ENCODE measurements at places on chromosomes 2 and 18. TPM values are rescaled to one million over a fixed set of nuclear protein-coding genes. Genes with fewer than 3 reads are reported as not detected.

GRCh38 chr2:127155947-127156346 is 49.0 kb upstream of the BIN1 start:
- DNase-seq: no peak

DNA sequence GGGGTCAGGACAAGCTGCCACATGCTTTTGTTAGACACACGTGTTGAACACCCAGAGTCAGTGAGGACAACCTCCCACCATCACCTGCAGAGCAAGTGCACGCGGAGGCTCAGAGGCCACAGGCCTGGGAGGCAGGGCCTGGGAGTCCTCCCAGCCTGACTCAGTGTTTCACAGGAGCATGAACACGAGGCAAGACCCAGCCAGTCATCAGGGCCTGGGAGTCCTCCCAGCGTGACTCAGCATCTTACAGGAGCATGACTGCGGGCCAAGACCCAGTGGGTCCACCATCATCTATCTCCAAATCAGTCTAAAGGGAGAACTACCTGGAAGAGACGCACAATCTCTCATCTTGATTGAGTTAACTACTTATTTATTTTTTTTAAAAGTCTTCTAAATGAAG is 112.6 kb upstream of the PXDN start:
- no peak for DNase-seq

DNA sequence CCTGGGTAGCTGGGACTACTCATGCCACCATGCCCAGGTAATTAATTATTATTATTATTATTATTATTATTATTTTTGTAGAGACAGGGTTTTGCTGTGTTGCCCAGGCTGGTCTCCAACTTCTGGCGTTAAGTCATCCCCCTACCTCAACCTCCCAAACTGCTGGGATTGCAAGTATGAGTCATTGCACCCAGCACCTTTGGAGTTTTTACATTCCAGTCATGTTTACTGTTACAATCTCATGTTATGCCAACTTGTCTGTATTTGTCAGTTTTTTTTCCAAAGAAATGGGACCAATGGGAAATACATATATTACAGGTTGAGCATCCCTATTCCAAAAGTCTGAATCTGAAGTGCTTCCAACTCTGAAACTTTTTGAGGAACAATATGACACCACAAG is 903.8 kb downstream of the SLC4A3 start:
- DNase-seq: no peak

DNA sequence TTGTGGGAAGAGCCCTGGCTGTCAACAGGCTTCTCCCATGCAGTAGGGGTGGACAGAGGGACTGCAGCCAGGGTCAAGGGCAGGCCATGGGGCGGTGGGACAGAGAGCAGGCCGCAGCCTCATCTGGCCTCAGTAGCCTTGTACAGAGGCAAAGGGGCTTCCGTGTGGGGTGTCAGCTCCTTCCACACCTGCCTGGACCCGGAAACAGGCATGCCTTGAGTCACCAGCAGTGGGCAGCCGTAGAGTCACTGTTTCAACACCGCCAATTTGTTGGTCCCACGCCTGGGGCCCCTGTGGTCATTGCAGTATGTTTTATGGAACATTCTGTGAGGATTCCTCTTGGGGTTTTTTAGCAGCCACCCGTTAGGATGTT is 173.0 kb downstream of the SMAD7 start:
- no peak for DNase-seq

DNA sequence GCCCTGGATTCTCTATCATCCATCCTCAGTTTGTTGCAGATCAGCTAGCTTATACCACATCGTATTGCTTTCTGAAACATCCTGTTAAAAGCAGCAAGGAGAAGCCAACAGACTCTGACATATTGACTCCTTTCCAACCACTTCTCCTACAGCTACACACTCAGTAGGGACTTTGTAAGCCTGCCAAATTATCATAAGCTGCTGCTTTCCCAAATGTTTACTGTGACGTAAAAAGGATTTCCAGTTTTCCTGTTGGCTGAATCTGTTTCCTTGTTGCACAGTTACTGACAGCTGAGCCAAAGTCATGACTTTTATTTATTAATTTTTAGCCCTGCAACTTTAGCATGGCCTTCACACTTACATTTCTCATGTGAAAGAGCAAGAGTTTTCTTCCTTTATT is 294.3 kb downstream of the KCNJ3 start:
- DNase-seq: no peak

DNA sequence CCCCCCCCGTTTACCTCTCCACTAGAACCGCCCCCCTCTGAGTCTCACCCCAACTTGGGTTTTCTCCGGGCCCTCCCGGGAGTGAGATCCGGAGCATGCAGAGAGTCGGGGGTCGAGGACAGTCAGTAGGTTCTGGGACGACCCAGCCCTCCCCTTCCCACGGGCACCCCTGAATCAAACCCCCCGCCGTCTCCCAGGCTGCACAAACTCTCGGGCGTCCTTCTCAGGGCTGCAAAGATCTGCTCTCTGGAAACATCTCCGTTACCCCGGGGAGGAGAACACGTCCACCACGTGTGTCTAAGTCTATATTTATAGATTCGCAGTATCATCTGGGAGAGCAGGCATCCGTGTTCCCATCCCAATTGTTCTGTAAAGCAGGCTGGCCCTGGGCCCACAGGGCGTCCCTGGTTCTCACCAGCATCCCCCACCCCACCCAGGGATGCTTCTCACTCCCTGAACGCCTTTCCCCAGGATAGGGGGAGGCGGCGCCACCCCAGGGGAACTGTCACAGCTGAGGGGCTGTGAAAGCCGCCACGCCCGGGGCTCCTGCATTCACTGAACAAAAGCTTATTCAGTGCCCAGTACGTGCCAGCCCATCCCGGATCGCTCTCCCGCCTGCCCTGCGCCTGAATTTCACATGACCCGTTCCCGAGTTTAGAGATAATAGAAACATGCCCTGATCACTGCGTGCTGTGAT is 765 bp upstream of the DIPK1C start:
- DNase-seq: no peak

GRCh38 chr18:74234326-74235171 is 57.2 kb downstream of the CYB5A start:
- peak; percentile 7 for DNase-seq

DNA sequence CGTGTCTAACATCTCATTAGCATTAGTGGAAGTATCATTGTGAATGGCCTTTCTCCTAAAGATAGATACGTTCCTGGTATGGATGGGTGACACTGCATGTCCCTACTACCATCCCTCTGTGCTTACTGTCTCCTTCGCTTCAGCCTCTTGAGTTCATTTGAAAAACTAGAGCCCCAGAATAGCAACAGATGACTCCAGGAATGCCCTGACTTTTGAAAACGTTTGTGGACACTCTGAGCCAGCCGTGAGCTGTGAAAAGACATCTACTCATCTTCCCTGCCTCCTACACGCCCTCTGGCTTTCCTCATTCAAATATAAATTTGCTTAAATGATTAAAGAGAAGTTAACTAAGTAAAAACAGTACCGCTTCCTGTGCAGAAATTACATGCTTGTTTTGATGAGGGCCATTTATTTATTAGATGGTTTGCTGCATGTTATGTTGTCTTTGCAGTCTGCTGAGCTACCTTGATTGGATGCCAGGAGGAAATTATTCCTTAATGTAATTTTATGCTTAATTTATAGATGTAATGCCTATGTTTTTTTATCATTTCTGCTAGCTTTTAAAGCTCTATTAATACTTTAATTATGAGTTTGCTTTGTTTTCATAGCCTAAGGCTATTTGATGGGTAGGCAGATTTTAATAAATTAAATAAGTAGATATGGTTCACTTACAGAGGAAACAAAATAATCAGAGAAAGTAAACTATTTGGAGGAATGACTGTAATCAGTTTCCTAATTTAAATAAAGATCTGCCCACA is 32.1 kb upstream of the MYO3B start:
- DNase-seq: peak; percentile 21

GRCh38 chr18:6956999-6957398 is 160.6 kb downstream of the LAMA1 start:
- DNase-seq: no peak

GRCh38 chr2:9799729-9800632 is 43.3 kb upstream of the TAF1B start:
- DNase-seq: peak; percentile 88

GRCh38 chr18:47817795-47818077 is 112.7 kb downstream of the SMAD2 start:
- no peak for DNase-seq

DNA sequence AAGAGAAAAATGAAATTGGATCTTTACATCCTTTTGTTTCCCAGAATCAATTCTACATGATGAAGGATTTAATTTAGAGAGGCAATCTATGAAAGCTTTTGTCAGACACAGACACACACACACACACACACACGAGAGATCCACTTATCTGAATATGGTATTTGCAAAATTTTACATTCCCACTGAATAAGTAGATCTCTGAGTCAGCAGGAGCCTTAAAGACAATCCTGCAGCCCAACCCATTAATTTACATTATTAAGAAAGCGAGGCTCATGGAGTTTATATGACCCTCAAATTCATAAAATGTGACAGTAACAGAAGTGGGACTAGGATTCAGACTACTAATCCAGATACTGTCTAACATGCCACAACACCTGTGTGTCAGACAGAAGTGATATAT is 404.4 kb downstream of the NRXN1 start:
- no peak for DNase-seq

The TEX44 gene
- total RNA-seq: not detected

The METTL4 gene
- total RNA-seq: 7.5 TPM

The KLHL14 gene
- 69.8 TPM for total RNA-seq

The STRADB gene
- total RNA-seq: 35.5 TPM

The ZEB2 gene
- 27.0 TPM for total RNA-seq

The TXNDC2 gene
- not detected for total RNA-seq

The PLEK gene
- not detected for total RNA-seq

The AOX1 gene
- not detected for total RNA-seq

The EPHA4 gene
- total RNA-seq: 70.2 TPM

The PPIL3 gene
- 82.6 TPM for total RNA-seq
